Lung (tissue), 17 donors: ENCODE measurements at places on chromosomes 11 and 22.

GRCh38 chr22:29382580-29383302 lies 5.6 kb downstream of the AP1B1 start:
- DNase-seq = peak; percentile 15

- DNase-seq = no peak
Measured at GRCh38 chr11:115585361-115586024, 81.3 kb upstream of the CADM1 start.

DNA sequence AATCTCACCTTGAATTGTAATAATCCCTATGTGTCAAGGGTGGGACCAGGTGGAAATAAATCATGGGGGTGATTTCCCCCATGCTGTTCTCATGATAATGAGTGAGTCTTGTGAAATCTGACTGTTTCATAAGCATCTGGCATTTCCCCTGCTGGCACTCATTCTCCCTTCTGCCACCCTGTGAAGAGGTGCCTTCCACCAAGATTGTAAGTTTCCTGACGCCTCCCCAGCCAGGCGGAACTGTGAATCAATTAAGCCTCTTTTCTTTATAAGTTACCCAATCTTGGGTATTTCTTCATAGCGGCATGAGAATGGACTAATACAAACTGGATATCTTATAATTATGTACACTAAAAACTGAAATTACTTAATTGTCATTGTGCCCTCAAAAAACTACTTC lies 189.2 kb upstream of the API5 start:
- no peak for DNase-seq

DNA sequence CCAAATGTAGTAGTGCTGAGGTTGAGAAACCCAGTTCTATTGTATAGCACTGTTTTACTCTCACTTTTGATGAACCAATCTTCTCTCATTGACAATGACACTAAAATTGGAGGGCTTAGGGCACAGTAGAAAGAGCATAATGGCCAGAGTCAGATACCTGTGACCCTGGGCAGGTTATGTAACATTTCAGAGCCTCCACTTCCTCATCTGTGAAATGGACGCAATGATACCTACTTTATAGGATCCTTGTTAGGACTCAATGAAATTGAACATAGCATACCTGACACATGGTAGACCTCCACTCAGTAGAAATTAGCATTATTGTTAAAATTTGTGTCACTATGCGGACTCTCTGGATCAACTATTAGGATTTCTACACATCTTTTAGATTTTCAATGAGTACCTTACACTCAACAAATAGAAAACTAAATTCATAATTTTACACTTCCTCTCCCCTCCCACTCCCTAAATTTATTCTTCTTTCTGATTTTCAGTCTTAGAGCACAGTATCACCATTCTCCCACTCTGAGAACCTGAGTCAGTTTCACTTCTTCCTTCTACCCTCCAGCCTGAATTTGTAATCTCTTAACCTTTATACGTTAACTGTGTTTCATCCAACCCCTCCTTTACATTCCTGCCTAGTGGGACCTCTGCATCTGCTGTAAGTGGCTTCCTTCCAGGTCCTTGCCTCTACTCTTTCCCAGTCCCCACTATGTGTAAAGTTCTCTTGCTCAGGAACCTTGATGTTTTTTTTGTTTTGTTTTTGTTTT lies 78.3 kb downstream of the MICAL2 start:
- DNase-seq = no peak

- DNase-seq = no peak
Measured at GRCh38 chr11:88308576-88308975, 29.0 kb downstream of the CTSC start.

DNA sequence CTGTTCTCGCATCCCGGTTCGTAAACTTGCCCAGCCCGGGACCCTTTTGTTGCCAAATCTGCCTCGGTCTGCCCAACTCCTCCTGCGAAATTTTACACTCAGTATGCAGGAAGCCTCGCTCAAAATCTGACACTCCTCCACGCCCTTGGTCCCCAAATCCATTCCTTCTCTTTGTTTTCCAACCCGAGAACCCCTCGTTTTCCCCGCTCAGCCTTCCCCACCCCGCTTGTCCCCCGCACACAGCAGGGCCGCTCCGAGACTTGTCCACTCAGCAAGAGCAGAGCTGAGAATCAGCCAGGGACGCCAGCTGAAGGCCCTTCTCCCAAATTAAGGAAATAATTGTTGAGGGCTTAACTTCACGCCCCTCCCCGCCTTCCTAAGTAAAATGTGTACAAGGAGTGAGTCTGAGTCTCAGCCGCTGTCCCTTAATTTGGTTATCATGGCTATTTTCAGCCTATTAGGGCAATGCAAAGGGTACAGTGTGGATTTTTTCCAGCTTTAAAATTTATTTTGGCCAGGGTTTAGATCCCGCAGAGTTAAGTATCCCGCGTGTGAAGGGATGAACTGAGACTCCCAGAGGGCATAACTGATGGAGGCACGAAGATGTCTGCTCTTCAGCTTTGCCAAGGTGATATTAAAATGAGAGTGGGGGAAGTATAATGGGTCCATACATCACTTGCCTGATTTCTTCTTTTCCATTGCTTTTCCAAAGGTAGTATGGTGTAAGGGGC lies 581 bp upstream of the FBXO3 start:
- no peak for DNase-seq

DNA sequence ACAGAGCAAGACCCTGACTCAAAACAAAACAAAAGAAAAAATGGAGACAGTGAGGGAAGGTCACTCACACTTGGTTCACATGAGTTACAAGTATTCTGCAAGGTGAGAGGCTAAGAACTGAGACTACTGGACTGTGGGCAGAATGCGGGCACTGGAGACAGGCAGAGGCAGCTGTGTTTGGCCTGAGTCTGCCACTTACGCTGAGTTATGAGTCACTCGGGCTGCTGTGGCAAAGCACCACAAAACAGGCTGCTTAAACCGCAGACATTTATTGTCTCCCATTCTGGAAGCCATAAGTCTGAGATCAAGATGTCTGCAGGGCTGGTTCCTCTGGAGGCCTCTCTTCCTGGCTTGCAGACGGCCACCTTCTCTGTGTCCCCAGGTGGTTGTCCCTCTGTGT lies 122.8 kb downstream of the SHANK2 start:
- DNase-seq = no peak

- DNase-seq = no peak
Measured at GRCh38 chr22:50016308-50016987, 3.9 kb upstream of the IL17REL start.

- DNase-seq = peak; percentile 67
Measured at GRCh38 chr11:9688716-9689511, 25.0 kb downstream of the SWAP70 start.

GRCh38 chr11:67665541-67666302 lies 8.7 kb downstream of the ALDH3B2 start:
- no peak for DNase-seq
